ENCODE measurements at places on chromosomes 7 and 10.

DNA sequence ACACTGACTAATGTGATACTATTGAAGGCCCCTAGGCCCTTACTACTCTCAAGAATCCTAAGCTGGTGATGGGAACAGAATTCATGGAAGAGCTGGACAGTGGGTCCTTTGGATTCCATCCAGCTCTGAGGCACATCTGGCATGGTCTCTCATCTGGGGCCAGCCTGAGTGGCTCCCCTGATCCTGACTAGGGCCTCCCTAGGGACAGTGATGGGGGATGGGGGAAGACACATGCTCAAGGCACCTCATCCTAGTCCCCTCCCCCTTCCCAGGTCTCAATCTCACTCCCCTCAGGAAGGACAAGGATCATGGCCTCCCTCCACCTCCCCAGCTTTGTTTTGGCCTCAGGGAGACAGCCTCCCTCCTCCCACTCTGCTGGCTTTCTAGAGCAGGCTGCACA, 1.8 kb downstream of the KCNIP2 start:
- no peak for DNase-seq

DNA sequence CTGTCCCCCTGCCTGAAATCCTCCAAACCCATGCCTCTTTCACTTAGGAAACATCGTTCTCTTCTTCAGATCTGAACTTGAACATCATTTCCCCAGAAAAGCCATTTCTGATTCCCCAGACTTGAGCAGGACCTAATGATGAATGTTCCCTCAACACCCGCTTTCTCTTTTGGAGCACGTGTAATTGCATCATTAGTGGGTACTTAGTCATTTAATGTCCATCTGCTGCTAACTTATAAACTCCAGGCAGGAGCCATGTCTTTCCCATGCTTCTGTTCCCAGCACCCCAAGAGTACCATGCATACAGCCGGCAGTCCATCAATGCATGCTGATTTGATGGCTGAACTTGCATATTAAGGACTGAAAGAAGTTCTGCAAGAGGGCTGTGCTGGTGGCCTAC, 36.5 kb upstream of the ECHDC3 start:
- DNase-seq = no peak

GRCh38 chr7:35893649-35894048, 92.8 kb downstream of the SEPTIN7 start:
- DNase-seq = no peak

DNA sequence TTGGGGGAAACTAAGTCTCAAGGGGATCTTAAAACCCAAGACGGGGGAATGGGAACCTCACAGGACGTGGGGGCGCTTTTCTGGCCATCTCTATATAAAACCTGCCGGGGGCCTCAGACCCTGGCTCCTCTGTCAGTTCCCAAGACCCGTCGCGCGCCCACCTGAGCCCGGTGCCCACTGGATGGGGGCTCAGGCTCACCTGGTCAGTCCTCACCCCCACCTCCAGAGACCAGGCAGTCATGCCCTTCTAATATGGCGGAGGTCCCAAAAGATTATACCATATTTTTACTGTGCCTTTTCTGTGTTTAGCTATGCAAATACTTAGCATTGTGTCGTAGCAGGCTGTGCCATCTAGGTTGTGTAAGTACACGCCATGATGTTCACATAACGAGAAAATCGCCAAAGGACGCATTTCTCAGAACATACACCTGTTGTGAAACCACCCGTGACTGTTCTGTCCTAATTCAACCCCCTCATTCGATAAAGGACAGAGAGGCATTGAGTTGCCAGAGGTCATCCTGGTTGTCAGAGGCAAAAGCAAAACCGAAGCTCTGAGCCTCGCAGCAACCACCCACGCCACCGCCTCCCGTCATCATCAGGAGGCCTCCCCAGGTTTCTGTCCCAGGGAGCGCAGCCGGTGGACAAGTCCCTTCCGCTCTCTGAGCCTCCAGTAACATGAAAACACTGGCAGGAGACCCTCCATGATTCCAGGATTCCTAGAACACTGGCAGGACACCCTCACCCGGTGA, 28.9 kb downstream of the OAT start:
- no peak for DNase-seq

- DNase-seq = no peak
Observed at GRCh38 chr10:34098821-34099567, 716.1 kb downstream of the PARD3 start.

Measured in activated T-cell treated with anti-CD3 and anti-CD28 coated beads, Interleukin-2, amount 50 U/mL, for 48 hours (primary cell).